ENCODE measurements at places on chromosomes 11 and 22. TPM values are rescaled to one million over a fixed set of nuclear protein-coding genes. Genes with fewer than 3 reads are reported as not detected.

GRCh38 chr22:24026733-24027132 lies 15.6 kb downstream of the CABIN1 start:
- DNase-seq: no peak

GRCh38 chr11:76752321-76753143 lies 30.6 kb upstream of the TSKU start:
- DNase-seq: no peak

GRCh38 chr22:49364398-49364797 lies 463.3 kb downstream of the BRD1 start:
- DNase-seq: no peak

DNA sequence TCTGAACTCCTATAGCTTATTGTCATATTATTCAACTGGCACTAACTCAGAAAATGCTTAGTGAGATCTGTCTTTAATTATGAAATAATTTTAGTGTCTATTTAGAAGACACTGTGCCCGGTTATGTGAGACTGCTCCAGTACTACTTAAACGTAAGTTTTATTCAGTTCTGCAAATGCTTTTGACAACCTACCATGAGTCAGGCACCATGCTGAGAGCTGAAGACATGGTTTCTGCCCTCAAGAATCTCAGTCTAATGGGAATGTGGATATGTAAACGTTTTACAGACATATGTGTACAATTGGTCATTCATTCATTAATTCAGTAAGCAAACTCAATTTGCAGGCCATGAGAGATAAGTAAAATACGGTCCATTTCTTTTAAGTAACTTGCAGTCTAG lies 40.0 kb downstream of the DCUN1D5 start:
- DNase-seq: no peak

GRCh38 chr22:19455033-19455432 lies 7.5 kb upstream of the C22orf39 start:
- DNase-seq: no peak

DNA sequence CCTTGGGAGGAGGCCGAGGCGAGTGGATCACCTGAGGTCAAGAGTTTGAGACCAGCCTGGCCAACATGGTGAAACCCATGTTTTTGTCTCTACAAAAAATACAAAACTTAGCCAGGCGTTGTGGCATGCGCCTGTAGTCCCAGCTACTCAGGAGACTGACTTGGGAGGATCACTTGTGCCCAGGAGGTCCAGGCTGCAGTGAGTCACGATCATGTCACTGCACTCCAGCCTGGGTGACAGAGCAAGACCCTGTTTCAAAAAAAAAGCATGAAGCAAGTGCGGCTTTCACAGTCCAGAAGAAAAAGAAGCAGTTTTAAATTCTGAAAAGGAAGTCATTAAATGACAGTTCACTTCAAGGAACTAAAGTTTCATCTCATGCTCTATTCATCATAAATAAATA lies 7.1 kb upstream of the LTO1 start:
- DNase-seq: no peak

GRCh38 chr22:30212363-30212995 lies 34.1 kb downstream of the LIF start:
- no peak for DNase-seq

DNA sequence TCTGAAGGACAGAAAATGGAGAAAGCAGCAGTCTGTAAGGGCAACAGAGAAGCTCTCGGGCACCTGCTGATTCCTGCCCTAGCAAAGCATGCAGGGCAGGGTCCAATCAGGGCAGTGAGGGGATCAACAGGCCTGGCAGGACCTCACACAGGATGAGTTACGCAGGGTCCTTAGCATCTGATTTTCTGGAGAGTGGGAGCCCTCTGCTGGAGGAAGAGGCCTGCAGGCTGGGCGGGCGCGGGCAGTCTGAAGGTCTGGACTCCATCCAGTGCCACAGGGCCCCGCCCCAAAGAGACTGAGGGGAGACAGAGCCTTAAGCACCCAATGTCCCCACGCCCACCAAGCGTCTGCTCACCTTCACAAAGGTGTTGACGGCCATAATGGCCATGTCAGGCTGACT lies 28.9 kb downstream of the AP1B1 start:
- no peak for DNase-seq

- no peak for DNase-seq
Measured at GRCh38 chr11:107043242-107044006, 25.1 kb upstream of the GUCY1A2 start.

DNA sequence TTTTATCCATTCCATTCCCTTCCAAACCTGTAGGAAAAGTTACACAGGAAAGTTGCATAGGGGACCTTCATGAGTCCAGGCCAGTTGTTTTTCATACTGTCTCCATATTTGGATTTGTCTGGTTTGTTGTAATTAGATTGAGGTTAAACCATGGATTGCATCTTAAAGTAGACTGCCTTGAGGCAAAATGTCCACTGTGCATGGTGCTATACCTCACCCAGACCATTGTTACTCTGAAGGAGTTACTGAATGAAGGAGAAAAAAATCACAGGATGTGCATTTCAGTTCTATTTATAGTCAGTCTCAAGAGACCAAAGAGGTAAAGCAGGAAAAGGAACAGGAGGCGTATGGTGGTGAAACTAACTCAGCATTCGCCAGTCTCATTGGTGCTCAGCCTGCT lies 29.6 kb upstream of the L3MBTL2 start:
- DNase-seq: no peak

GRCh38 chr11:123272565-123272964 lies 77.5 kb upstream of the CLMP start:
- DNase-seq: no peak

- DNase-seq: no peak
Measured at GRCh38 chr11:10305964-10306918, 1.4 kb downstream of the ADM start.

DNA sequence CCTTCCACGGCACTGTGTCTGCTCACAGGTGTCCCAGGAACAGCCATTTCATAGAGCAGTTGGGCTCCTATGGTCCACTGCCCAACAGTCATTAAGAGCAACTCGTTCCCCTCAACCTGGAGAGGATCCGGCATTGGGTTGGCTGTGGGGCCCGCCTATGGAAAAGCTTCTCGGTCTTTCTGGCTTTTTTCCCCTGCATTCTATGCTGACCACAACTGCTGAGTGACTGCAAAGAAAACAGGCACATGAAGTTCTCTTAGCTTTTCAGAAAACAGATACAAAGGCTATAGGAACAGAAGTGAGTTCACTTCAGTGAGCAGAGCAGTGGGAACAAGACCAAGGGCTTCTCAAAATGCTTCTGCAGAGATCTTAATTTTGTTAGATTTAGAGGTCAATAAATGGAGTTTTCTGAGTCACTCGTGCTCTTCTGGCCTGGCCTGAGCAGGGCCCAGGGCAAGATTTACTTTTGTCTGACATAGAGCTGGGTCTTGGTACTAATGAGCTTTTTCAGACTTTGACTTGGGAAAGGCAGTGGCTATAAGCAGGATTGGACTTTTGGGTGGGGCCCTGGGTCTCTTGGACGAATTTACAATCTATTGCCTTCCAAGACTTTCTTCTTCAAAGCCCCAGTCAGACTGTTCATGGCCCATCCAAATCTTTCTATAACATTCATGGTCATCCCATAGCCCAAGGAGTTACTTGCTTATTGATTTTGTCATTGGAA lies 13.6 kb upstream of the APOL5 start:
- DNase-seq: no peak

- no peak for DNase-seq
Measured at GRCh38 chr22:19636696-19637407, 77.5 kb upstream of the SEPTIN5 start.

DNA sequence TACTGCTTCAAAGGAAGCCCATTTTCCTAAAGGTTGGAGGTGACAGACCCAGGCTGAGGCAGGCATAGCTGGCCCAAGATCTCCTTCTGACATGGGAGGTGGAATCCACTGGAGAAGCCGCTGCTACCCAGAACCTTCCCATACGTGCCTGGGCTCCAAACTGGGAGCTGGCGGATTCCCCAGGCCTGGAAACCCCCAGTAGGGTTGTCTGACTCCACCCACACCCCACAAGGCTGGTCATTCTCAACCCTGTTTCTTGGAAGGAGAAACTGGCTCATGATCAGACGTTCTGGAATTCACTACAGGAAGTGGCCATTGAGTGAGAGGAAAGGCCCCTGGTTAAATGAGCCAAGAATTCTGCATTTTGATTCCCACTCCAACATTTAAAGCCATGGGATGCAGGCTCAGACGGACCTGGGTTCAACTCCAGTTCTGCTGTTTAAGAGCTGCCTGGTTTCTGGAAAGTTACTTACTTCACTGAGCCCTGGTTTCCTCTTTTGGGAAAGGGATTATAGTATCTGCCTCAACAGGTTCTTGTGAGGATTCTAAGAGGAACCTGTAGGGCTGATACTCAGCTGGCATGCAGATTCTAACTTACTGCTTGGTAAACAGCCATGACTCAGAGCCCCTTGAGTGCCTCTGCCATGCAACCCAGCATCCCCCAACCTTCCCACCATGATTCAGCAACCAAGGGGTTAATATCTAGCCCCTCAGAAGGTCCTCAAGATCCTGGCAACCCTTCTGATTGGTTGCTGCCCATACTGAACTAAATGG lies 19.4 kb upstream of the TSKU start:
- no peak for DNase-seq

- no peak for DNase-seq
Measured at GRCh38 chr22:39314251-39314971, 5.0 kb downstream of the RPL3 start.

KCNA4 gene
- total RNA-seq: 0.74 TPM

SCO2 gene
- 0.79 TPM for total RNA-seq

MAJIN gene
- not detected for total RNA-seq

PNPLA5 gene
- not detected for total RNA-seq

KCNJ1 gene
- not detected for total RNA-seq

MS4A7 gene
- total RNA-seq: 19.5 TPM
